ENCODE measurements at places on chromosomes 1 and 21. TPM values are rescaled to one million over a fixed set of nuclear protein-coding genes. Genes with fewer than 3 reads are reported as not detected.

The USH2A gene
- total RNA-seq: not detected

The TRPM2 gene
- 8.3 TPM for total RNA-seq

The CRABP2 gene
- total RNA-seq: 10.2 TPM

The CCDC27 gene
- not detected for total RNA-seq

The CFHR5 gene
- not detected for total RNA-seq

The S100A8 gene
- not detected for total RNA-seq

The TSSK3 gene
- total RNA-seq: 0.29 TPM

The PRRX1 gene
- total RNA-seq: not detected

The OR2L8 gene
- not detected for total RNA-seq

The ALG6 gene
- 4.8 TPM for total RNA-seq

The GRHL3 gene
- 0.76 TPM for total RNA-seq

The SLC1A7 gene
- not detected for total RNA-seq

The OR2T35 gene
- not detected for total RNA-seq

The TDRD5 gene
- 0.03 TPM for total RNA-seq

The KRTAP12-2 gene
- not detected for total RNA-seq

The SLC25A34 gene
- total RNA-seq: 0.43 TPM

The GJA5 gene
- not detected for total RNA-seq

The CD1E gene
- not detected for total RNA-seq

The ZNF593OS gene
- total RNA-seq: not detected

The SPATA1 gene
- total RNA-seq: not detected

Measured in A549 treated with AZD2906 at 1 μM for 4 hours (cell line).